NCI-H1694 (cell line): ENCODE measurements at places on chromosomes 1 and 21.

DNA sequence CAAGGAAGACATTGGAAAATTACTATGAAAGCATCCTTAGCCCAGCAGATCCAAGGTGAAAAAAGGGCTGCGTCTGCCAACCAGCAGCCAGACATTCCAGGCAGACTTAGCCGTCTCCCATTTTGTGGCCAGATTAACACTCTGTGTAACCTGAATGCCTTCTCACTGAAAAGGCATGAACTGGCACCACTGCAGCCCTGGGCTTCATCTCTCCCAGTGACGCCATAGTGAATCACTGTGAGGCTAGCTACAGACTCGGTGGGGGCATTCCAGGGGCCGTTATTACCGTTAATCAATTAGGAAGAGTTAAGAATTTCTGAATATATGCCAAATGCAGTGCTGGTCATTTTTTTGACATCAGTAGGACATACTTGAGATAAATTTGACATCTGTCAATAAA lies 627.4 kb downstream of the LMO4 start:
- no peak for DNase-seq

DNA sequence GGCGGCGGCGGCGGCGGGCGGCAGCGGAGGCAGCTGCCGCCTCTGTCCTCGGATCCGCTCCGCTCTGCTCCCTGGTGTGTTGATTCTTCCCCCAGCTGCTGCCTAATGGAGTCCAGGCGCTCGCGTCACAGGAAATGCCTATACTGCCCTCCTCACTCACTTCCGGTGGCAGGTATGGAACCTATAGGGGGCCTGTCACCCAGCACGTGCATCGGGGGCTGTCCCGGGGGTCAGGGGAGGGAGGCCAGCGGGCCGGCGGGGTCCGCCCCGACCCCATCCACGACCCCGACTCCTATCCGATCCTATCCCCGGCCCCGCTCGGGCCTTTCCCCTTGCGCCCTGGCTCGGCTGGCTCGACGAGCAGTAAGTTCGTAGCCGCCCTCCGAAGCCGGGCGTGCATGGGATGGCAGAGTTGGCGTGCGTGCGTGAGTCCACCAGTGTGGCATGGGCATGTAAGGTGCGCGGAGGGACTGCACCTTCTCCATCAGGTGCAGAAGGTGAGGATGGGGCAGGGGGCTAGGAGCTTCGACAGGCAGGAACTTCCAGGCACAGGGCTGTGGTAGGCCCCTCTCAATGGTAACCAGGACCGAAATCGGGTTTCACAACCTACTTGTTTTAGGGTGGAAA lies at the start of gene WDR26:
Gene WDR26 (minus strand): TSS at position 107 of the 627 bp plus-strand sequence.
- peak; percentile 77 for DNase-seq

DNA sequence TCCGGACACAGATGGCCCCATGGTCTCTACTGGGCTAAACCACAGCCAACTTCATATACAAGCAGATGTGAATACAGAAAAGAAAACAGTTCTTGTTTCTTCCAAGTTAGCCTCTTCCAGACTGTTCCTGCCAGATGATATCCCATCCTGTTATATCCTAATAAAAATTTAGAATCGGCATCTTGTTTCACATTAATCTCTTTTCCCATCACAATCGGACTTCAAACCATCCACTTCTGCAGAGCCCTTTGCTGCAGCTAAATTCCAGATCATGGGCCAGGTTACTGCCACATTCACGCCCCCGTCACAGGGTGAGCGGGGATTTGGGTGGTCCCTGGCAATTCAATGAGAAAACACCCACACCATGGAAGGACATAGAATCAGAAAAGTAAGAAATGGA lies 57.2 kb downstream of the NPHP4 start:
- DNase-seq: no peak

DNA sequence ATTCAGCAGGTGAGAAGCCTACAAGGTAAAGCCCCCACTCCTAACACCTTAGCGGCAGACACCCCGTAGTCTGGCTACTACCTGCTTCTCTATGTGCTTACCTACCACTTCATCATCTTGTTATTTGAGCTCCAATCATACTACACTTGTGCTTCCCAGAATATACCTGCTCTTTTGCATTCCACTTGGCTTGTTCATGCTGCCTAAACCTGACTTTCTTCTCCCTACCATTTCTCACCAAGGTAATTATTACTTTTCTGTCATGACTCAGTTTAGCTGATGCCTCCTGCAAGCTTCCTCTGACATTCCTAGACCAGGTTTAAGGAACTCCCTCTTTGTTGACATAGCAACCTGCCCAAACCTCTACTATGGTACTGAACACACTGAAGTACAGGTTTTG lies 495.6 kb upstream of the C1orf87 start:
- DNase-seq: no peak

- DNase-seq: peak; percentile 64
Measured at GRCh38 chr21:37257967-37258877, 8.9 kb downstream of the VPS26C start.

GRCh38 chr21:23452384-23453083 lies 2154.7 kb downstream of the MRPL39 start:
- DNase-seq: no peak

DNA sequence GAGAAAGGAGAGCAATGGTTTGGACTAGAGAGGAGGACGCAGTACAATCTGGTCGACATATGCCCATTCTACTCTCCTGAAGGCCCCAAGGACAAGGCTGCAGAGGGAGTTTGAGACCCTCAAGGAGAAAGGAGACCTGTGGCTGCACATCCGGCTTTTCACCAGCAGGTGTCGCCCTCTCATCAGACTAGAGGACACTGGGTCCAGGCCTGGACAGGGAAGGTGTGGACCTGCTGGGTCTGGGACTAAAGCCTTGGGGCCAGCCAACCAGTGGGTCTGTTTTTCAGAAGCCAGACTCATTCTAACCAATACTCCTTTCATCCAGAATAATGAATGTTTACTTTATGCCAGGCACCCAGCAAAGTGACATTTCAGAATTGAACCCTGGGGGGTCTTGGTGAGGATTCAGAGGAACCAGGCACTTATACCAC lies 5.0 kb downstream of the SRARP start:
- peak; percentile 45 for DNase-seq

DNA sequence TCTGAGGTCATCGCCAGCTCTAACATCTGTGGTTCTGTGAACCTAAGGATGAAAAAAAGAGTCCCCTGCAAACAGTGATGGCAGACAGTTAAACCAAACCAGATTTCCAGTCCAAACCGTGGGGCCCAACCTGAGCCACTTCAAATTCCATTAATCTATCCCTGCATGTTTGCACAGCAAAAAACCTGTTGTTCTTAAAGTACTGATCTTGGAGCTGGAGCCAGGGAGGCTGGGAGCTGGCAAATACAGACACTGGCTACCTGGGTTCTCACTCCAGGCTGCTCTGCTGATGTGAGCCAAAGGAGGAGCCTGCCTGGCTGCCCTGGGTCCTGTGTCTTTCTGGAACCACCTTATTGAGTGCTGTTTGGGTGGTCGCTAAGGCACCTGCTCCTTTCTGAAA lies 16.4 kb downstream of the LDLRAD1 start:
- DNase-seq: no peak

DNA sequence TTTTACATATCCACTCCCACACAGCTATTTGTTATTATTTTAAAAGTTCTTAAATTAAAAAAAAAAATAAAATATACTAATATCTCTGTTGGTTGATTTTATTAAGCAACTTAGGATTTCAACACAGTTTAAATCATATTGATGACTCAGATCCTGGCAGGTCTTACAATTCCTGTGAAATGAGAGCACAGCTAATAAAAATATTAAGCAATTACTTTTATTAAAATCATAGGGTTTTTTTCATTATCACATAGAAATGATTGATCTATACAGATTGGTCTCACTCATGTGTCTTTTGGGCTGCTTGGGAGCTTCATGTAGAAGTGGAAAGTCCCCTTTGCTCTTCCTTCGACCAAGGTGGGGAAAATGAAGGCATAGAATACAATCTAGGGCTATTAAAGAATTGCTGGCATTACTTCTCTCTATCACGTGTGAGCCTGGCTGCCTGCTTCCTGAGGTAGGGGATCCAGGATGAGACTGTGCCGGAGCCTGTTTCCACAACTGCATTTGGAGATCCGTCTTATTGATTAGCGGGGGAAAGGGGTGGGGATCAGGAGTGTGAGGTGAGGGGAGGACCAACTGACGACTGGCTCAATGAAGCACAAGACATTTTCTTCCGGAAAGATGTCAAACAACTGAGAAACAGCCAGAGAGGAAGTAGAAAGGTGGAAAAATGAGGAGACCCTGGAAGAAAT lies 858.0 kb downstream of the USP25 start:
- DNase-seq: no peak

GRCh38 chr1:233982827-233983518 lies 78.5 kb downstream of the SLC35F3 start:
- DNase-seq: no peak

GRCh38 chr21:14535702-14536101 lies 10.4 kb downstream of the SAMSN1 start:
- DNase-seq: no peak

- DNase-seq: no peak
Measured at GRCh38 chr1:102751111-102751510, 357.2 kb downstream of the COL11A1 start.

DNA sequence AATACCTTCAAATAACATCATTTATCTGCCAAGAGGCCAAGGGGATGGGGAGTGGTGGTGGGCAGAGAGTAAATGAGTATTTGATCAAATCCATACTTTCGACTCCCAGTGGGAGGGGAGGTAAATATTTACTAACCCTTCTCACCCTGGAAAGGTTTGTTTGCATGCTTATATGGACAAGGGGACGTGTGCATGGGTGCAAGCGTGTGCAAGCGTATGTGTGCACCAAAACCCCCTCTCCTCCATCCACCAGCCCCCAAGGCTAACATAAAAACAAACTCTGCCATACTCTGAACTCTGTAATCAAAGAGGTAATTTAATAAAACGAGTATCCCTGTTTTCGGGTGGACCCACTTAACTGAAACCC lies 58.0 kb downstream of the SYF2 start:
- DNase-seq: no peak

GRCh38 chr1:47795102-47795501 lies 202.1 kb downstream of the TRABD2B start:
- no peak for DNase-seq

- no peak for DNase-seq
Measured at GRCh38 chr1:22018583-22019559, 17.4 kb downstream of the CELA3A start.

DNA sequence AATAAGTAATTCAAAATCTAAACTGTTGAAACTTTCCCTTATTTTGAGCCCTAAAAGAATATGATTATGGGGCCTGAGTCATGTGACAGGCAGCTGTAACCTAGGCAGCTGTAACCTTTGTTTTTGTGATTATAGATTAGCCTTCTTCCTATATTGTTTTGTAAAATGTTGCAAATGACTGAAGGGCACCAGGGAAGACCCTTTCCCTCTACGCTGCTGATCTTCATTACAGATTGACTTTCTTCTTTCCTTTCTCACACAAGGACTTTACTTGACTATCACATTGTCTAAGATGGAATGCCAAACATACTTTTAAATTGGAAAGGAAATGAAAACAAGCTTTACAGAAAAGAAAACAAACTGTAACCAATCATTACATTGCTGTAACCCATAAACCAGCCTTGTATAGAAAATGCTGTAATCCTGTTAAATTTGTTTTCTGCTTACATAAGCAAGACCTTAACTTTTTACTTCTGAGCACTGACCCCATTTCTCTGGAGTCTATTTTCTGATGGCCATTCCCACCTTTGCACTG lies 242.2 kb downstream of the RGS7 start:
- DNase-seq: no peak

DNA sequence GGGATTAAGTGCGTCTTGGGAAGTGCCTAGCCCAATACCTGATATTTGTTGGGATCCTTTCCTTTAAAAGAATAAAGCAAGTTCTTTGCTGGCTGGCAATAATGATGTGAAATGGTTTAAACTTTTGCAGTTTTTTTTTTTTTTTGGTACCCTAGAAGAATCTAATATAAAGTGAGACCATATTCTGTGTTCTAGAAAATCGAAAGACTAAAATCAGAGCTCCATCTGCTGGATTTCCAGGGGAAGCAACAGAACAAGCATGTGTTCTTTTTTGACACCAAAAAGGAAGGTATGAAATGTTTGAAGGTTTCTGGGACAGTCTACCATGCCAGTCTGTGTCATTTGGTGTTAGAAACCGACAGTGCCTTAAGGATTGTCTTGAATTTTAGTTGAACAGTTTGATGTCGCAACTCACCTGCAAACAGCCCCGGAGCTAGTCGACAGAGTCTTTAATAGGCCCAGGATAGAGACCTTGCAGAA lies 6.4 kb downstream of the UTP11 start:
- DNase-seq: no peak

- no peak for DNase-seq
Measured at GRCh38 chr21:29208044-29208681, 77.7 kb downstream of the MAP3K7CL start.

- no peak for DNase-seq
Measured at GRCh38 chr1:104172243-104172681, 422.6 kb downstream of the AMY1C start.

DNA sequence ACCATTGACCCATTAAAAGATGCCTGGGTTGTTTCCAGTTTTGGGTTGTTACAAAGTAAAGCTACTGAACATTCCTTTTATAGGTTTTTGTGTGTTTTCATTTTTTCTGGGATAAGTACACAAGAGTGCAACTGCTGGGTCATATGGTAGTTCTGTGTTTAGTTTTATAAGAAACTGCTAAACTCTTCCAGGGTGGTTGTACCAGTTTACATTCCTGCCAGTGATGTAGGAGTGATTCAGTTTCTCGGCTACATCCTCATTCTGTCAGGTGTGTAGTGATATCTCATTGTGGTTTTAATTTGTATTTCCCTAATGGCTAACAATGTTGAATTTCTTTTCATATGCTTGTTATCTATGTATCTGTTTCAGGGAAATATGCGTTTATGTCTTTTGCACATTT lies 58.5 kb upstream of the DNAJC6 start:
- no peak for DNase-seq

DNA sequence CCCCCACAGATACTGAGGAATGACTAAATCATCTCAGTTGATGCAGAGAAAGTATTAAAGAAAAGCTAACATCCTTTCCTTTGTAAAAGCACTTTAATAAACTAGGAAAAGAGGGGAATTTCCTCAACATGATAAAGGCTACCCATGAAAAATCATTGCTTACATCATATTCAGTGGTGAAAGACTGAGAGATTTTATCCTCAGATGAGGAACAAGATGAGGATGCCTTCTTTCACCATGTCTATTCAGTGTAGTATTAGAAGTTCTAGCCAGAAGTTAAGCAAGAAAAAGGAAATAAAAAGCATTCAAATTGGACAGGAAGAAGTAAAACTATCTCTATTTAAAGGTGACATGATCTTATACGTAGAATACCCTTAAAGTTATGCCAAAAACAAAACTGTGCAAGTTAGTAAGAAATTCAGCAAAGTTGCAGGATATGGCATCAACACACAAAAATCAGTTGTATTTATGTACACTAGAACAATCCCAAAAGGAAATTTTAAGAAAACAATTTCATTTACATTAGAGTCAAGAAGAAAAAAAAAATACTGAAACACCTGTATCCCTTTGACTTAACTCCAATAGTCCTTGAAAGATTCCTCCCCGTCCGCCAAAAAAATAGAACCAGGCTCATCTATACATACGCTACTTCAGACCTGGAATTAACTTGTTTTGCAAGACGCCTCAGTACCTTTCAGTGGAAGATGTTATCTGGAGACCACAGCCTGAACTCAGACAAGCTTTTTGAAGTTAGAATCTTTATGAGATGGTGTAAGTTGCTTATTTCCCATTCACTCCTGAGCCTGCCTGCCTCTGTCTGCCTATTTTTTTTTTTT lies 17.5 kb downstream of the ZMYM4 start:
- DNase-seq: no peak

GRCh38 chr1:59409549-59409948 lies 112.7 kb downstream of the FGGY start:
- no peak for DNase-seq
